Upper lobe of right lung (tissue), 1 donor: ENCODE measurements at places on chromosomes 1 and 21.
A peak's percentile ranks its signal among the peaks of the same experiment; 100 is the strongest.

- H3K36me3 ChIP-seq = no peaks in the 10 kb centered on the region
- H3K4me1 ChIP-seq = peaks cover 19% of the 10 kb centered on the region
- H3K4me3 ChIP-seq = peak overlapping the region; percentile 28
- no peaks in the 10 kb centered on the region for H3K27me3 ChIP-seq
- peak overlapping the region; percentile 79 for H3K27ac ChIP-seq
Observed at GRCh38 chr1:91851130-91852010, 34.6 kb downstream of the TGFBR3 start.

DNA sequence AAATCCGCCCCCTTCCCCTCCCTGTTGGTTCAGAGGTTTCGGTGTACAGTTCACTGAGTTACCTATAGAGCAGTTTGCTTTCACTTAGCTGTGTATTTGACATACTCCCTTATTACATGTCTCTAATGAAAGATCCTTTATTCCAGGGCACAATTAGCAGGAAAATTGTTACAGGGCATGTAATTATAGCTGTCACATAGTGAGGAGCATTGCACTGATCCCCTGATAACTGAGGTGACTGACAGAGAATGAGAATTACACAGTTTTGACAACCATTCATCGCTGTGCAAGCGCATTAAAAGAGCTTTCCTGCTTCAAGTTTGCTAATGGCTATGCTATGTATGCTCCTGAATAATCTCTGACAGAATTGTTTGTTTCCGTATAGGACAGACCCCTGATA lies 26.9 kb downstream of the DAP3 start:
- no peak overlapping the region for H3K4me3 ChIP-seq
- H3K36me3 ChIP-seq = peaks cover 20% of the 10 kb centered on the region
- no peaks in the 10 kb centered on the region for H3K4me1 ChIP-seq

DNA sequence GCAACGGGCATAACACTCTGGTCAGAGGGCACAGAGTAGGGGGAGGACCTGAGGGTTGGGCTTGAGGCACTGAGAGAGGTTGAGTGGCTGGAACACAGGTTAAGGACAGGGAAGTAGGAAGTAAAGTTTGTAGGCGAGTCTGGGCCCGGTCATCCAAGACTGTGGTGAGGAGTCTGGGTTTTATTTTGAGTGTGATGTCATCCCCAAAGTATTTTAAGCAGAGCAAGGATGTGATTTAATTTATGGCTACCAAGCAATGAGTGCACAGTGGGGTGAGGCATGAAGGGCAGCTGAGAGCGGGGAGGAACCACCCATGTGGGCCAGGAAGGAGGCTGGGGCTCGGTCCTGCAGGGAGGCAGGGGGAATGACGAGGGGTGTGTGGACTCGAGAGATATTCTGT lies 11.2 kb upstream of the VWA5B1 start:
- H3K27ac ChIP-seq = no peak overlapping the region
- peaks cover 10% of the 10 kb centered on the region for H3K27me3 ChIP-seq
- DNase-seq = no peak
- H3K4me1 ChIP-seq = no peaks in the 10 kb centered on the region

GRCh38 chr1:236058141-236058934 lies 6.6 kb downstream of the NID1 start:
- H3K4me1 ChIP-seq = no peaks in the 10 kb centered on the region
- no peak overlapping the region for H3K4me3 ChIP-seq
- H3K27me3 ChIP-seq = no peaks in the 10 kb centered on the region
- H3K36me3 ChIP-seq = no peaks in the 10 kb centered on the region
- DNase-seq = no peak
- no peak overlapping the region for H3K27ac ChIP-seq

DNA sequence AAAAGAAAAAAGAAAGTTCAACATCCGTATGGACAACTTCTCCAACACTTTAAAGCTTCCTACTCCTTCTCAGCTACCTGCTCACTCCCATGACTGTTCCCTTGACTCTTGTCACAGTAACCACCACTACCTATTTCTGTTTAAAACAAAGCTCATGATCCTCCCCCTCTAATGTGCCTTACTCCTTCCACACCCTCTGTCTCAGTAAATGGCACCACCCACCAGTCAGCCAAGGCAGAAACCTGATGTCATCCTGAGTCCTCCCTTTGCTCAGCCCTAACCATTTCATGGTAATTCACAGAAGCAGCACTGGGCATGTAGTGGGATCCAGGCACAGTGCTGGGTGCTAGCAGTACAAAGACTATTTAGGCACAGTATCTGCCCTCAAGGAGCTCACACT lies 63.0 kb upstream of the PPM1J start:
- no peak overlapping the region for H3K4me3 ChIP-seq
- no peaks in the 10 kb centered on the region for H3K4me1 ChIP-seq

DNA sequence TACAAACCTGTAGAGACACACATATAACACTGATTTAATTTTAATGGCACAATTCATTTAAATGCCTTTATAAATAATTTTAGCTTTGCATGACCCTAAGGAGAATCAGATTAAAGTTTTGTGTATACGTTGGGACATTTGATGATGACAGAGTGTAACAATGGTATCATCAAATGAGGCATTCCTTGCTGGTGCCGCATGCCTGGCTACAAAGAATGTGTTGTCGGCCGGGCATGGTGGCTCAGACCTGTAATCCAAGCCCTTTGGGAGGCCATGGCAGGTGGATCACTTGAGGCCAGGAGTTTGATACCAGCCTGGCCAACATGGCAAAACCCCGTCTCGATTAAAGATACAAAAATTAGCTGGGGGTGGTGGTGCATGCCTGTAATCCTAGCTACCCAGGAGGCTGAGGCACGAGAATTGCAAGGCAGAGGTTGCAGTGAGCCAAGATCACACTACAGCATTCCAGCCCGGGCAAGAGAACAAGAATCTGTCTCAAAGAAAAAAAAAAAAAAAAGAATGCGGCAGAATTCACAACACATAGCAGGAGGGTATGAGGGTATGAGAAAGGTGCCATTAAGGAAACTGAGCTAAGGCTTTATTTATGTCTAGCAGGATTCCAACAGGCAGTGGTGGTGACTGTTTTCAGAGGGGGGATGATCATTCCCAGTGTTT lies 58.9 kb downstream of the PTPN14 start:
- H3K36me3 ChIP-seq = no peaks in the 10 kb centered on the region
- no peaks in the 10 kb centered on the region for H3K27me3 ChIP-seq
- DNase-seq = no peak
- H3K4me3 ChIP-seq = no peak overlapping the region

GRCh38 chr1:205917466-205918238 lies 25.6 kb downstream of the SLC26A9 start:
- H3K27ac ChIP-seq = no peak overlapping the region
- H3K4me1 ChIP-seq = peaks cover 30% of the 10 kb centered on the region
- H3K27me3 ChIP-seq = no peaks in the 10 kb centered on the region
- no peak overlapping the region for H3K4me3 ChIP-seq
- no peak for DNase-seq

DNA sequence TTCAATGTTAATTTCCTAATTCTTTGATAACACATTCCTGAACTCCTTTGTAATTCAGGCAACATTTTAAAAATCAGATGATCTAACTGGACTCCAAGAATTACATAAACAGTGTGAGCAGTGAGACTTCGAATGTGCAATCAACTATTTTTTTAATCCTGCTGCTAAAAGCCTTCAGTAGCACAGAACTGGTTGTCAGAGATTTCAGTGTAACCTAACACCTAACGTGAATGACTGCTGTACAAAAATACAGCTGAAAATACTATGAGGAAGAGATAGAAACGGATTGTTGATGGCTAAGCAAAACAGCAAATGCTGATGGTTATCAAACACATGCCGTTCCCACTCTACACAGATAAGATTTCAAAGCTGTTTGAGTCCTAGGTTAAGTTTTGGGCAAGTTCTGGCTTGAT lies 46.1 kb downstream of the APP start:
- H3K27me3 ChIP-seq = no peaks in the 10 kb centered on the region
- peak overlapping the region; percentile 33 for H3K27ac ChIP-seq

- no peak overlapping the region for H3K27ac ChIP-seq
- no peaks in the 10 kb centered on the region for H3K36me3 ChIP-seq
- H3K4me3 ChIP-seq = no peak overlapping the region
- DNase-seq = no peak
Observed at GRCh38 chr1:8595941-8596340, 221.5 kb downstream of the RERE start.

DNA sequence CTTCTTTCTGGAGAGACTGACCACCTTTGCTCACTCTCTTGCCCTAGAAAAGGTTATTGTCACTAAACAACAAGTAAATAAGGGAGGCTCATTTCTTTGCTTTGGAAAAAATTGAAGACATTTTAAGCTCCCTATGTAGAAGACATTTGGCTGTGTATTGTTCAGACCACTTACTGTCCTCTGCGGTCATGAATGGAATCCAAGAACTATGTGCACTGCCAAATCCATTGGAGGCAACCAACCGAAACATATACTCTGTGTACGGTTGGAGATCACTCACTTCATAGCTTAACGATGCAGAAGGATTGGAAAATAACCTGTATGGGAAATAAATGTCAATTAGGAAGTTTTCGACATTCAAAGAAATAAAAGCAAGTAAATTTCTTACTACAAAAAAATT lies 332.8 kb downstream of the KCTD3 start:
- no peak for DNase-seq
- no peaks in the 10 kb centered on the region for H3K27me3 ChIP-seq
- H3K27ac ChIP-seq = no peak overlapping the region
- no peak overlapping the region for H3K4me3 ChIP-seq

GRCh38 chr1:198662821-198663220 lies 24.0 kb downstream of the PTPRC start:
- peaks cover 9% of the 10 kb centered on the region for H3K4me1 ChIP-seq
- no peak overlapping the region for H3K4me3 ChIP-seq
- H3K27ac ChIP-seq = no peak overlapping the region
- no peaks in the 10 kb centered on the region for H3K36me3 ChIP-seq
